Stimulated activated CD4-positive, alpha-beta T cell treated with anti-CD3 and anti-CD28 coated beads, Interleukin-4, amount 100 ng/mL, for 4 hours (primary cell): ENCODE measurements at places on chromosomes 6 and 20.

DNA sequence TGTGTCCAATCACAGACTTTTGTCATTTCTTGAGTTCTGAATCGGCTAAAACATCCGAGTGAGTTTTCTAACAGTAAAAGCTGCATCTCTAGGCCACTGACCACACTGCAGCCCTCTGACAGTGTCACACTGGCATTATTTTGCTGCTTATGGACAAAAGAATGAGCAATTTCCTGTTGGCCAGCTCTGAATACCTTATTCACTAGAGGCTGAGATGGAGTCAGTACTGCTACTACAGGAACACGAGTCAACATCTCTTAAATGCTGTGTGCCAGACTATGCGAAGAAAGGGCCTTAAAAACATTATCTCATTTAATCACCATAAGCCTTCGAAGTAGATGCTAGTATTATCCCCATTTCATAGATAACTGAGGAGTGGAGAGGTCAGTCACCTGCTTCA lies 42.5 kb upstream of the IPCEF1 start:
- no peak for DNase-seq

GRCh38 chr20:38897267-38897666 lies 28.9 kb upstream of the FAM83D start:
- DNase-seq = no peak

- no peak for DNase-seq
Observed at GRCh38 chr6:21582651-21583050, 10.9 kb upstream of the SOX4 start.

DNA sequence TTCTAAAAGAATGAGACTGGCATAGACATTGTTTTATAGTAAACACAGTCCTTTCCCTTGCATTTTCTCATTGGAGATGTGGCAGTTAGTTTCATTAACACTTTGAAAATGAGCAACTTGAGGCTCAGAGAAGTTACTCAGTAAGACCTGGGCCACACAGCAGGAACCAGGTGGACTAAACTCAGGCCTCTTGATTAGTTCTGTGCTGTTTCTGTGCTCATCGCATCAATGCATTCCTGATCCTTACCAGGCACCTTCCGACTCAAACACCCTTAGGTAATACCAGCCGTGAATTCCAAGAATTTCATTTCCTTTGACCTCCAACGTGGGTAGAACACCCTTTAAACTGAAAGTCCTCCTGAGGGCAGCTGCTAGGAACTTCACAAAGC lies 362.8 kb downstream of the ESR1 start:
- no peak for DNase-seq

DNA sequence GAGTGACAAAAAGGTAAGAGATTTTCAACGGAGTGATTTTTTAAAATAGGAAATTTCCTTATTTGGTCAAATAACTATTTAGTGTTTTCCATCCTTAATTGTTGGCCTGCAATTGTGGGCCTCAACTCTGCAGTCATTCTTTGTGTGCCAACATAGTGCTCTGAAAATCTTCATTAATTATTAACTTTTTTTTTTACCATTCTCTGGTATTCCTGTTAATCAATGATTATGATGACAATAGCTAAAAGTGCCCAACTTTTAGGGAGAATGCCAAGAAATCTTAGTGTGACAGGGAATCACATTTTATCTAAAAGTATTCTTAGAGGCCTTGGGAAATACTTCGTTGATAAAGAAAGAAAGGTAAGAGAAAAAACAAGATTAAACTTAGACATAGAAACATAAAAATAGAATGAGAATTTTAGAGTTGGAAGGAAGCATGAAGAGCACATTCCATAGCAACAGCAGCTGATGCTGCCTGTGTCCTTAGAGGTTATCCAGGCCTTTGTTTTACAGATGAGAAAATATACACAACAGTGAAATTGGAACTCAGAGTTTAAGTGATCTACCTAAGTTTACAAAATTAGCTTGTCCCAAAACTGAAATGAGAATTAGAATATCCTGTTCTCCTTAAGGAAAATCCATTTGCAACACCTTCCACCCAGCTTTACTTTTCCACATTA lies 1.2 kb downstream of the GPRC6A start:
- no peak for DNase-seq

DNA sequence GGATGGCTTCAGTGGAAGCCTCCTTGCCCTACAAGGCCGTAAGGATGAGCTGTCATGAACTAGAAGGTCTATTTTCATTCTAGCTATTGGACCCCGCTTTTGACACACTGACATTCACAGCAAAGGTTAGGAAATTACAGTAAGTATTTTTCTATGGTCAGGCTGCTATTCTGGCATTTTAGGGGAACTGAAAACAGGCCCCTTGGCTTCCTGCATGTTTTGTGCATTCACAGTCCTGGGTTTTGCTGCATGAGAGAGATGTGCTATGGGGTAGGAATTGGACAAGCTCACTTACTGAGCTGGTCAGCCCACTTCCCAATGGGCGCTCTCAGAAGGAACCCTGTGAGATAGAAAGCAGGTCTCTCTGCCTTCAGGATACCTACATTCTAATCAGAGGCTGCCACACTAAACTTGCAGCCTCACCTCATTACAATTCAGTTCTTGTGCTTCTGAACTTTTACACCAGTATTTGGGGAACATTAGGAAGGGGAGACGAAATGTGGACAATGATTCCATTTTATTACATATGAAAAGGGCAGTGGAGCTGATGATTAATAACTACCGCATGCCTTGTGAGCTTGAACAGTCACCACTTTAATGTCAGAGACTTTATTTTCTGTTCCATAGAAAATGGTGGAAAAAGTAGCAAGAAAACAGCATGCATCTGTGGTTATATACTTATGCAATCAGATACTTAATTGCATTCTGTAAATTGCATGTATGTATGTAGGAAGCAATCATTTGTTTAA lies 86.6 kb upstream of the TAB2 start:
- DNase-seq = no peak

GRCh38 chr6:2866171-2866846 lies 24.6 kb upstream of the SERPINB1 start:
- no peak for DNase-seq

- no peak for DNase-seq
Observed at GRCh38 chr6:52494298-52495072, 74.3 kb downstream of the EFHC1 start.

- DNase-seq = peak; percentile 9
Observed at GRCh38 chr6:16206595-16207037, 31.8 kb upstream of the GMPR start.

DNA sequence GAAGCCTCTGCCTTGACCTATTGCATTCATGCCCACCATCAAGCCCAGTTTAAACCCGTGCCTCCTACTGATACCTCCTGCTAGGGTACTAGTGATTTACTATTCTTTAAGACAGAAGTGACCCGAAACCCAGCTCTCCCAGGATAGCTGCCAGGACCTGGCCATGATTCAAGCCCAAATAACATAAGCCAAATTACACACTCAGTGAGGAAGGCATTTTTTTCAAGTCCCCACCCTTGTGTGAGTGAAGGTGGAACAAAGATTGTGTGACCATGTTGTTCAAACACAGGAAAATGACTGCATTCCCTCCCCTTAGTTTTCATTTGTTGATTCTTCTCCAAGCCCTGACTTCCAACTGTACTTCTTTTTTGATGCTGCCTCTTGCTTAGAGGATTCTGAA lies 3.7 kb upstream of the KAT14 start:
- no peak for DNase-seq

GRCh38 chr6:112286010-112286409 lies 31.6 kb upstream of the LAMA4 start:
- DNase-seq = no peak

DNA sequence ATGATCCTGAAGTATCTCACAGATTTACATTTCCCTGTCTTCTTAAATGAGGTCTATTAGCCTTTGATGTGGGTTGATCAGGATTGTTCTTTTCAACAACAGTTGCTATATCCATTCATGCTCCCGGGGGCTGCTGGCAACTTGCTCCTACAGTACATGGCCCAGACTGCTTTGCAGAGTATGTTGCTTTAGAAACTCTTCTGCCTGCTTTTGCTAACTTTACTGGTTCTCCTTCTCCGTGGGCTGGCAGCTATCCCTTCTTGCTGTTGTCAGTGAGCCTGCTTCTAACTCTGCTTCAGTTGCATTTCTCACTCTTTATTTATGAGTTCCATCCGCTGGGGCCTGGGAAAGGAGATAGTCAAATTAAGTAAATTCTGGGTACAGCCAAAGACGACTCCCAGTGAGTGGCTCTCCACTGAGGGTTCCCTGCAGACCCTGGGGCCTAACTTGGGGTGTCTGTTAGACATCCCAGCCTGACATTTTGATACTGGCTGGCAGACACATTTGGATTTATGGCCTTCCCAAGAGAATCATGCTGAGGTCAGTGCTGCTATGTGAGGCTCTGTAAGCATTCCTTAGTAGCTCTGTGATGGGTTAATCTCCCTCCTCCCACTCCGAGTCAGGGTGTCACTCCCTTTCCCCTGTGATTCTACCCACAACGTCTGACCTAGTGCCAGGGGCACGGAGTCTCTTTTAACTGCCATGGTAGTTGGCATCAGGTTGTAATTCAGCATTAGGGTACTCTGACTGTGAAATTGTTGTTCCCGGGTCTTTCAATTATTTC lies 73.6 kb downstream of the SLX4IP start:
- DNase-seq = no peak

DNA sequence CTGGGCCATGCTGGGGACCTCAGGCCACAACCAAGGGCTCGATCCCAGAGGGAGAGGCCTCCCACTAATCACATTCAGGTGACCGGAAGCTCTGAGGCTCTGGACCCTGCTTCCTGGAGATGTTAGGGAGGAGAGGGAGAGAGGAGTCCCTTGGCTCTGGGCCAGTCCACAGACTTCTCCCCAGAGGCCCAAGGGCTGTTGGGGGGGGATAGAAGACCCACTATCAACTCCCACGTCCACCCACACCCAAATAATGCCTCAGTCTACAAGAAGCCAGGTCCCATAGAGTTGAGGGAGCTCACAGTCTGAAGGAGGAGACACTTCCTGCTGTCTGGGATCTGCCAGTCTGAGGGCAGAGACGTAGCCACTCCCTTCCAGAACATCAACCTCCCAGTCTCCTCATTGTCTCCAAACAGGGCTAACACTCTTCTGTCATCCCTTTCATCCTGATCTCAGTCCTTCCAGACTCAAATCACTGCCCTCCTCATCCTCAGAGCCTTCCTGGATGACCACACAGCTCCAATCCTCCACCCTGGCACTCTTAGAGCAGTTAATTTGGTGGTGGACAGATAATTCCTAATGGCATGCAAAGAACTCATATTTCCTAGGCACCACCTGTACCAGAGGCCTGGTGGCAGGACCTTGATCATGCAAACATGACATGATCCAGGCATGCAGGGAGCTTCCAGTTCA lies 69.9 kb downstream of the MRPL14 start:
- DNase-seq = no peak

GRCh38 chr20:37385659-37386504 lies 39.9 kb downstream of the SRC start:
- no peak for DNase-seq

DNA sequence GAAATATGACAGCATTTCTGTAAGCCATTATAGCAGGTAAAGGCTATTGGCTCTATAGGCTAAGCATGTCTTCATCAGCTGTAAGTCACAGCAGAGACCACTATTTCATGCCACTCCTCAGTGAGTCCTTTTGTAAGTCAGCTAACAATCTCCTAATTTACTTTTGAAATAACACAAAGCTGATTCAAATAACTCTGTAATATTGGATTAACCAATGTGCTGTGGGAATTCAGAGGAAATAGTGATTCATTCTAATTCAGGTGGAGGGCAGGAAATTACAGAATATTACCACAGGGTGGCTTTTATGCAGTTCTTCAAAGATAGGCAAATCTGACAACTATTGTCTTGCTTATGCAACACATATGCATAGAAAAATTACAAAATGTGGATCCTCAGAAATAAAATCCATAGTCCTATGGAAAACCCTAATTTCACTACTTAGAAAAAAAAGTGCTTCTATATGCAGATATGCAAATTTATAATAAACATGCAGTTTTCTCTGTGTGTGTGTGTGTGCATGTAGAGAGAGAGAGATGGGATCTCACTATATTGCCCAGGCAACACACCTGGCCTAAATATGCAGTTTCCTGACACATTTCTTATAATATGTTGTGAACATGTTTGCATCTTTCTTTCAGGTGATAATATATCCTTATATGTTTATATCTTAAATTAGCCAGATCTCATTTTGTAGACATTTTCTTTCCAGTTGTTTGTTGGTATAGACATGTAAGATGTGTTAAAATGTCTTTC lies 4.8 kb upstream of the SMIM28 start:
- no peak for DNase-seq
